ENCODE measurements at places on chromosomes 5 and 9. TPM values are rescaled to one million over a fixed set of nuclear protein-coding genes. Genes with fewer than 3 reads are reported as not detected.

Gene TNC
- 1.3 TPM for total RNA-seq

Gene RBM22
- 62.7 TPM for total RNA-seq

Gene PCDHB10
- not detected for total RNA-seq

GRCh38 chr9:85647571-85647970, 94.2 kb downstream of the AGTPBP1 start:
- H3K4me1 ChIP-seq = peaks cover 8% of the 10 kb centered on the region
- no peak overlapping the region for H3K27ac ChIP-seq
- H3K27me3 ChIP-seq = no peaks in the 10 kb centered on the region
- no peak overlapping the region for H3K4me3 ChIP-seq

GRCh38 chr5:114062932-114063867, 298.7 kb upstream of the KCNN2 start:
- no peak overlapping the region for H3K4me3 ChIP-seq
- peaks cover 6% of the 10 kb centered on the region for H3K27me3 ChIP-seq
- no peaks in the 10 kb centered on the region for H3K4me1 ChIP-seq
- no peak overlapping the region for H3K27ac ChIP-seq
- no peak for DNase-seq
